Foreskin melanocyte (primary cell): ENCODE measurements at places on chromosomes 16 and 17.
A peak's percentile ranks its signal among the peaks of the same experiment; 100 is the strongest.

DNA sequence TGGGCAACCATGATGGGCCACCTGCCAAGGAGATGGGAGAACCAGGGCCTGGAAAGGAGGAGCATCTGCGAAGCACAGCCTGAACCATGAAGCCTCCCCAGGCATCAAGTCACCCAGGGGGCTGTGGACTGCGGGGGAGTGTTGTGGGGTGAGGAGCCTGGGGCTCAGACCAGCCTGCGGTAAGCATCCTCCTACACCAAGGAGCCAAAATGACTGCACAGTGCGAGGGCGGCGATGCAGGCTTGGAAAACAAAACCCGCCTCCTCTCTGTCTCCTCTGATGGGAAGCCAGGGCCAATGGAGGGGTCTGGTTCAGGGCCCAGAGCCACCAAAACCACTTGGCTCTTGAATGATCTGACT, 18.1 kb upstream of the MAF start:
- DNase-seq: no peak

- DNase-seq: no peak
Observed at GRCh38 chr17:48925991-48926342, 17.8 kb downstream of the UBE2Z start.

DNA sequence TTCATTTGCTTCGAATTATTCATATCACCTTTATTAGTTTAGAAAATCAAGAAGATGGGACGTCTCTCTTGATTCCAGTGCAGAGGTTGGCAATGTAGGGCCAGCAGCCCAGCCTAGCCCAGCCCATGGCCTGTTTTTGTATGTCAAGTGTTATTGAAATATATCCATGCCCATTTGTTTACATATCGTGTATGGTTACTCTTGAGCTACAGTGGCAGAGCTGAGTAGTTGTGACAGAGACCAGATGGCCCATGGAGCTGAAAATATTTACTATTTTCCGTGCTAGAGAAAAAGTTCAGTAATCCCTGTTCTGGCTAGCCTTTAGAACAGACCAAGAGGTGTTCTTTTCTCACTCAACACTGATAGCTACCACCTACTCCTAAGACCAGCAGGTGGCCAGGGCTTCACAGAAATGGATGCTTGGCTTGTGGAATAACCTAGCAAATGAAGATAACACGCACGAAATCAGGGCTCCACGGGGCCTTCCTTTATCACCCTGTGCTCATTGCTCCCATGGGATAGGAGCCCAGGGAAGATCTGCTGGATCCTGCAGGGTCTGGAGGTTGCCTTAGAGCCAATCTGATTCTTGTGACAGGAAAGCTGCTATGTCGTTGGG, 123.2 kb upstream of the ANKFN1 start:
- no peak for DNase-seq

GRCh38 chr16:74111456-74111982, 185.1 kb upstream of the PSMD7 start:
- DNase-seq: no peak

GRCh38 chr17:21377705-21378396, 1.7 kb downstream of the KCNJ12 start:
- no peak for DNase-seq

GRCh38 chr17:74592087-74592990, at the start of gene CD300LD:
CD300LD (minus strand) TSS chr17:74592283; CDS start chr17:74592202, 81 bp downstream.
- DNase-seq: no peak

DNA sequence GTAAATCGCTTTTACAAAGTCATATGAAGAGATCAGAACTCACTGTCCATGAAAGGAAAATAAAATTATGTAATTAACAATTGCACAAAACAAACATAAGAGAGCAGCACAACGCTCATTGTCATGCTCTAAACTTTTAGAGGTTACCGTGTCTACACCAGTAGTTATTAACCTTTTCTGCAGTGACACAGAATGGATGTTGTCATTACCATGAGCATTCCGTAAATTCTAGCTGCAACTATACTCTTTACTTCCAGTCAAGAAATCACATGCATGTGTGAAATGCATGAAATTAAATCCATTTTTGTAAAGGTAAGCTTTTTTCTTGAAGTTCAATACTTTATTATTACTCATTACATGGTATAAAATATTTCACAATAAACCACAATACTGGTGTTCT, 38.2 kb downstream of the USP32 start:
- no peak for DNase-seq

DNA sequence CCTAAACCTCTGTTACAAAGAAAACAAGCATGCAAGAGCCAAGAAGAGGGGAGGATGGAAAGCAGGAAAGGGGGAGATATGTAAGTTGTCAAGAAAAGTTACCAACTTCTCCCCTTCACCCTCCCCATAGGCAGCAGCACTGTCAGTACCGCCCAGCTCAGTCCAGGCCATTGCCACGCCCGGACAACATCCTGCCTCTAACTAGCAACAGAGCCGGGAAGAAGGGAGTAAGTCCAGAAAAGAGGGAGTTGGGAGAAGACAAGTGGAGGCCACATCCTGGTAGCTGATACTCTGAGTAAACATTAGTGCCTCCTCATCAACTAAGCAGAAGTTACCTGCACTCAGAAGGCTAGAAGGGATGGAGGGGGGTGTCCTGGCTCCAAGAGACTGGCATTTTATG, 113.6 kb downstream of the SMG6 start:
- no peak for DNase-seq

- no peak for DNase-seq
Observed at GRCh38 chr17:82647593-82648164, 565 bp downstream of the WDR45B start.

DNA sequence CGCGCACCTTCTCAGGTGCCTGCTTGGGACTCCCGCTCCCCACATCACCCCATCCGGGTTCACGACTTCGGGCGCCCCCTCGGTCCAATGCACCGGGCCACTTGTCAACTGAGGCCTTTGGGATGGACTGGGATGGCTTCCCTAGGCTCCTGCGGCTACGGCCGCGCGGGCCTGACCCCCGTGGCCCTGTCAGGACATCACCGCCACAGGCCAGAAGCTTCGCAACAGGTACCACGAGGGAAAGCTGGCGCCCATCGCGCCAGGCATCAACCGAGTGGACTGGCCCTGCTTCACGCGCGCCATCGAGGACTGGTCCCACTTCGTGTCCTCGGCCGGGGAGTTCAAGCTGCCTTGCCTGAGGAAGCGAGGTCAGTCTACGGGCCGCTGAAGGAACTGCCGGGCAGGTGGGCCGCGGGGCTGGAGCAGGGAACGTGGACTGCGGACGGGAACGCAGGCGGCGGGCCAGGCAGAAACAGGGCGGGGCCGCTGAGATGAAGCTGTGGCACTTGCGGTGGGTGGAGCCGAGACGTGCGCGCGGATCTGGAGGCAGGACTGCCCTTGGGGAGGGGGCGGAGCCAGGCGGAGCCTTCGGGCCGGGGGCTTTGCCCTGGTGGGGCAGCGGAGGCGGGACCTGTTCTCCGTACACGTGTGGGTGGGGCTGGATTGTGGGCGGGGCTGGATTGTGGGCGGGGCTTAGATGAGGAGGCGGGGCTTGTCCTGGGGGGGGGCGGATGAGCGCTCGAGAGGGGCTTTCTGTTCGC, 13.7 kb upstream of the CNGB1 start:
- peak; percentile 49 for DNase-seq

DNA sequence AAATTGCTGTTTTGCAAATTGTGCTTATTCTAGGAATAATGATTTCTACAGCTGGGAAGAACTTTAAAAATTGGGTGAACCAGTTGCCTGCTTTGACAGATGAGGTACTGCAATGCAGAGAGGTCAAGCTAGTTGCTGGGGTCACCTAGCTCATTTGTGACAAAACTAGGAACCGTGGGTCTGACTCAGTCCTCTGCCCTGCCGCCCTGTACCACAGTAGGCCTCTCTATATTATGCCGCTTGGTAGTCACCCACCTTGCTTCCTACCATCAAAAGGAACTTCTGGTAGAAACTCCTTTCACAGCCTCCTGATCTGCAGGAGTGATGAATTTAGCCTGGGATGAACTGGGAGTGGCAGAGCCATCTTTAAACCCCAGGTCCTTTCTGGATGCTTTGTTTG, 105.7 kb downstream of the PITPNC1 start:
- DNase-seq: no peak

GRCh38 chr17:62933501-62934385, 32.3 kb upstream of the TANC2 start:
- no peak for DNase-seq

GRCh38 chr16:17970816-17971331, 365.7 kb downstream of the NPIPA8 start:
- no peak for DNase-seq

DNA sequence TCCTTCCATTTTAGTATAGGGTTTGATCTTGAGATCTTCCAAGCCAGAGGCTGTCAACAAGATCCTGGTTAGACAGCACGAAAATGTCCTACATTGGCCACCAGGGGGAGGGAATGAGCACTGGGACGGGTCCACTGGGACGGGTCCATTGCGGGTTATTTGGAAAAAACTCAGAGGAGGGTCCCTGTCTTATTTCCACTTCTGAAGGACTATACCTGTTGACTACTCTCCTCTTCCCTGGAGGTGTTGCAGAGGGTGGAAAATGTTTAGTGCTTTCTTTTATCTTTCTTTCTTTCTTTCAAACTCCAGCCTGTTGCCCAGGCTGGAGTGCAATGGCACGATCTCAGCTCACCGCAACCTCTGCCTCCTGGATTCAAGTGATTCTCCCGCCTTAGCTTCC, 2.5 kb downstream of the TTLL6 start:
- DNase-seq: no peak

- DNase-seq: no peak
Observed at GRCh38 chr16:25751230-25751835, 59.6 kb downstream of the HS3ST4 start.

GRCh38 chr17:75695141-75695829, 26.0 kb upstream of the ITGB4 start:
- peak; percentile 59 for DNase-seq

DNA sequence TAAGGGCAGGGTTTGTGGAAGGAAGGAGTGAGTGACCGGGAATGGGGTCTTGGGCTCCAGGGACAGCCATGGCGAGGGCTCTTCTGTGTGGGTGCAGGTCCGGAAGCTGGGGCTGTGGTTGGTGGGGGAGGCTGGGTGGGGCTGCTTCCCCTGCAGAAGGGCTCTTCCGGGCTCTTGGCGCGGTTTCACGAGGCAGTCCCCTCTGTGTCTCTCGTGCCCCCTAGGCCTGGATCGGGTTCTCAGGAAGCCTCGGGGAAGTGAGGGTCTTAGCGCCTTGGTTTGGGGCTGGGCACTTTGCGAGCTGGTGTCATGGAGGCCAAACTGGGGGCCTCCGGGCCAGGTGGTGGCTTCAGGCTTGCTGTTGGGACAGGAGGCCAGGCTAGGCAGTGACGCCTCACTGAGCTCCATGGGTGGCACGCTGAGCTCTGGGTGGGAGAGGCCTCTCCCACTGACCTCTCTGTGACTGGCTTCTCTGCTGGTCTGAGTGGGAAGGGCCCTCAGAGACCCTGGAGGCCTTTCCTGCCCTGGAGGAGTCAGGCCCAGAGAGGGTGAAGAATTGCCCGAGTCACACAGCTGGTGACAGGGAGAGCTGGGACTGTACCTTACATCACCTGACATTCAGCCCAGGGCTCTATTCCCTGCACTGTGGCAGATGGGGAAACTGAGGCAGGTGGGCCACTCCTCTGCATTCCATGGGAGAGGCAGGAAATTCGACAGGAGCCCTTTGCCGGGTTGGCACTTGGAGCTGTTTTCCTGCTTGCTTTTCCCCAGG, 8.2 kb downstream of the ADCY7 start:
- no peak for DNase-seq
